ENCODE measurements at places on chromosomes 1 and 21. TPM values are rescaled to one million over a fixed set of nuclear protein-coding genes. Genes with fewer than 3 reads are reported as not detected.

DNA sequence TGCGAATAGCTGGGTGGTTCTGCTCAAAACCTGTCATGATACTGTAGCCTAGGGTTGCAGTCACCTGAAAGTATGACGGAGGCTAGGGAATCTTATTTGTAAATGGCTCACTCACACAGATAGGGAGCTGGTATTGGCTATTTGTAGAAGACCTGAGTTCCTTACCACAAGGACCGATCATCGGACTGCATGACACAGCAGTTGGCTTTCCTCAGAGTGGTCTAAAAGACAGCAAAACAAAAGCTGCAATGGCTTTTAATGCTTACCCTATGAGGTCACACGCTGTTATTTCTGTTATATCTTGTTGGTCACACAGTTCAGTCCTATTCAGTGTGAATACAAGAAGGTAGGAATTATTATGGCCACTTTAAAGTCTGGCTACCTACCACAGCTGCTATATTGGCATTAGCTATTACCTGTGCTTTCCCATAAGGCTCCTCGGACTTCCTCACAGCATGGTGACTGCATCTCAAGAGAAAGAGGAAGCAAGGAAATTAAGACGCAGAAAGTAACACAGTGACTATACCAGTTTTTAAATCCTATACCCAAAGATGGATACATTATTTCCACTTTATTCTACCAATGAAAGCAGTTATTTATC is 68.4 kb upstream of the LRRC7 start:
- no peak for DNase-seq

GRCh38 chr1:90488451-90488850 is 228.7 kb downstream of the BARHL2 start:
- no peak for DNase-seq

The TCEA3 gene
- 1.5 TPM for total RNA-seq

GRCh38 chr1:107181253-107181969 is 40.6 kb downstream of the NTNG1 start:
- DNase-seq, result no peak

The CAPN8 gene
- not detected for total RNA-seq

All from neural crest cell (in vitro differentiated cells).